ENCODE measurements at places on chromosomes 1 and 21.

- no peak for DNase-seq
Observed at GRCh38 chr1:61648983-61649742, 75.8 kb downstream of the TM2D1 start.

- DNase-seq: no peak
Observed at GRCh38 chr21:38999161-38999560, 184.1 kb downstream of the PSMG1 start.

DNA sequence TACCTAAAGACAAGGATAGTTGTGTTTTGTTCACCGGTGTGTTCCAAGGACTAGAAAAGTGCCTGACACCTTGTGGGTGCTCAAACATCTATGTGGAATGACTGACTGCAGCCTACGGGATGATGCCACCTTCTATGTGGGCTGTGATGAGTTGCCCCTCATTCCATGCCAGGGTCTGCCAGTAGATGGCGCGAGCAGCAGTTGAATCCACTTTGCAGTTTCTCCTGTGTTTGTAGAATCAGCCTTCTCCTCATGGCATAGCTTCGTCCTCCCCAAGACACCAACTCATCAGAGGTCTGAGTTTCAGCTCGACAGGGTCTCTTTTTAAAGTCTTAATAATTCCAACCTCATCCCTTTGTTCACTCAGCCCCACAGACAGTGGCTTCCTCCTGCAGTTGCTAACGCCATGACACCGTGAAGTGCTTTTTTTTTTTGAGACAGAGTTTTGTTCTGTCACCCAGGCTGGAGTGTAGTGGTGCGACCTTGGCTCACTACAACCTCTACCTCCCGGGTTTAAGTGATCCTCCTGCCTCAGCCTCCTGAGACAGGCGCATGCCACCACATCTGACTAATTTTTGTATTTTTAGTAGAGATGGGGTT lies 133.7 kb downstream of the CAPN8 start:
- peak; percentile 82 for DNase-seq

GRCh38 chr1:1898246-1898933 lies 7.5 kb upstream of the GNB1 start:
- no peak for DNase-seq

- no peak for DNase-seq
Observed at GRCh38 chr1:225468270-225469020, 40.6 kb upstream of the LBR start.

DNA sequence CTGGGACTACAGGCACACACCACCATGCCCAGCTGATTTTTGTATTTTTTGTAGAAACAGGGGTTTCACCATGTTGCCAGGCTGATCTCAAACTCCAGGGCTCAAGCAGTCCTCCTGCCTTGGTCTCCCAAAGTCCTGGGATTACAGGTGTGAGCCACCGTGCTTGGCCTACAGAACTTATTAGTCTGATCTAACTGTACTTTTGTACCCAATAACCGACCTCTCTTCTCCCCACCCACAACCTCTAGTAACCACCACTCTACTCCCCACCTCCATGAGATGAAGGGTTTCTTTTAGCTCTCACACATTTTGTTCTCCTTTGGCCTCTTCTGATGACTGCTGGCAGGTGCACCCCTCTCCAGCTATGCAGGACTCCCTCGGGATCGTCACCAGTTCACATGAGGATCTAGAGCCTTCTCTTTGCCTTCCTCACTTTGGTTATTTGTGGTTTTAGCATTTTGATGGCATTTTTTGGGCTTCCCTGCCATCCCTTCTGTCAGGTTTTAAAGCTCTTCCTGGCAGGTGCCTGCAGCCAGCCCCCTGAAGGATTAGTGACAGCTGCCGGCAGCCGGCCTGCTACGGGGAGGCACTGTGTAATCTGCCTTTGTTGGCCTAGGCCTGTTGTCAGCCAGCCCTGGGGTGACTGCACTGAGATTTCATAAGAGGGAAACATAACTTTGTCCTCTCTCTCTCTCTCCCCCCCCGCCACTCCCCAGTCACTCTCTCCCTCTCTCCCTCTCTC lies 99.8 kb upstream of the ATP1A1 start:
- DNase-seq: no peak

Measured in HEK293T (cell line).